Uterus (tissue), 4 donors: ENCODE measurements at places on chromosomes 13 and 19.

DNA sequence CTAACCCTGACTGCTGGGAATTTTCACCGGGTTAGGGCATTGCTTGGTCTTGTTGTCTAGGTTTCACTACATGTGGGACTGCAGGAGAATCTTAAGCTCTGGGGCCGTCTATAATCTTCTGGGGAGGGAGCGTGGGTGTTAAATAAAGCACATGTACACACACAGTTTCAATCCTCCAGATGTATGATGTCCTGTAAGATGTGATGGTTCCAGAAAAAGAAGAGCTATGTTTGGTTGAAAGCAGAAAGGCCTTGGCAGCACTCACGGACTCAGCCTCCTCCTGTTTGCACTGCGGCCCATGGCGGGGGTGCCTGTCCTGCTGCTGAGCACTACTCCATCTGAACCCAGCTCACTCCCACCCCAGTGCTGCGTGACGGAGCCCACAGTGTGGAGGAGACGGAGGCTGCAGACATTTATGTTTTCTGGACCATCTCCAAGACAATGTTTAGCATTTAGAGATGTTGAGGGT is 343.5 kb downstream of the TEX29 start:
- no peak for DNase-seq
- no peak overlapping the region for H3K4me3 ChIP-seq
- H3K27ac ChIP-seq = peak overlapping the region; percentile 31
- no peaks in the 10 kb centered on the region for H3K27me3 ChIP-seq
- H3K36me3 ChIP-seq = no peaks in the 10 kb centered on the region
- peaks cover 5% of the 10 kb centered on the region for H3K4me1 ChIP-seq

DNA sequence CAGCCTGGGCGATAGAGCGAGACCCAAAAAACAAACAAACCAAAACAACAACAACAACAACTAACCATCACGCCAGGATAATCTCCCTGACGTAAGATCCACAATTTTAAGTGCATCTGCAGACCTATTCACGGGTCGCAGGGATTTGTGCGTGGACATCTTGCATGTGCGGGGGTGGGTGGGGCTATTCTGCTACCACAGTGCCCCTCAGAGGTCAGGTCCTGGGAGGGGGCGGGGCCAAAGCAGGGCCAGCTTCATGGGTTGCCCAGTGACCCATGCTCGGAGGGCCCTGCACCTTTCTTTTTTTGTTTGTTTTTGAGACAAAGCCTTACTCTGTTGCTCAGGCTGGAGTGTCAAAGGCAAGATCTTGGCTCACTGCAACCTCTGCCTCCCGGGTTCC is 2.6 kb upstream of the CDC42EP5 start:
- DNase-seq = no peak
- no peak overlapping the region for H3K4me3 ChIP-seq
- no peaks in the 10 kb centered on the region for H3K27me3 ChIP-seq
- no peak overlapping the region for H3K27ac ChIP-seq
- H3K4me1 ChIP-seq = no peaks in the 10 kb centered on the region

DNA sequence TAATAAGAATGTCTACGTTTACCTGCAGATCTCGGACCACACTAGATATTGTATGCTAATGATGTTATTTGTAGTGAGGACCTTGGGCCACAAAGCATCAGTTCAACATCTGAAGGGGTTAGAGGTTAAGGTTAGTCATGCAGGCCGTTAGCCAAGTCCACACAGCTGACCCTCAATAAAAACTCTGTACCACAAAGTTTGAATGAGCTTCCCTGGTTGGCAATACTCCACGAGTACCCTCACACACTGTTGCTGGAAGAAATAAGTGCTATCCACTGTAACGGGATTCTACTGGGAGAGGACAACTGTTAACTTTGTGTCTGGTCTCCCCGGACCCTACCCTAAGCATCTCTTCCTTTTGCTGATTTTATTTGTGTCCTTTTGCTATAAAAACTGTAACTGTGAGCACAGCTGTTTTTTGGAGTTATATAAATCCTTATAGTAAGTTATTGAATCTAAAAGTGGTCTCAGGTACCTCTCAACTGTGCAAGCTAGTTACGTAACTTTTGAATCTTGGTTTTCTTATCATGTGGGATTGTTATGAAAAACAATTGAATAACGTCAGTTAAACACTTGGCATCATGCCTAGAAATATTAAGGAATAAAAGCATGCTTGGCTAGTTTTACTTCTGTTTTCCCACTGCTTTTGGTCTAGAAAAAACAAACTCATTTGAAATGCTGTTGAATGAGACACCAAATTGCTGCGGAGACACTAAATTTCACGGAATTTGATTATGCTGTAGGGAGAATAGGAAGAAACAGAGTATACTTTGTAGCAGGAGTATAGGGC is 181.5 kb downstream of the DNAJC3 start:
- no peaks in the 10 kb centered on the region for H3K27me3 ChIP-seq
- DNase-seq = no peak
- H3K4me1 ChIP-seq = no peaks in the 10 kb centered on the region

GRCh38 chr19:38665950-38666662 is 18.7 kb downstream of the ACTN4 start:
- peak overlapping the region; percentile 98 for H3K27ac ChIP-seq
- peaks cover 39% of the 10 kb centered on the region for H3K4me1 ChIP-seq
- H3K36me3 ChIP-seq = no peaks in the 10 kb centered on the region

DNA sequence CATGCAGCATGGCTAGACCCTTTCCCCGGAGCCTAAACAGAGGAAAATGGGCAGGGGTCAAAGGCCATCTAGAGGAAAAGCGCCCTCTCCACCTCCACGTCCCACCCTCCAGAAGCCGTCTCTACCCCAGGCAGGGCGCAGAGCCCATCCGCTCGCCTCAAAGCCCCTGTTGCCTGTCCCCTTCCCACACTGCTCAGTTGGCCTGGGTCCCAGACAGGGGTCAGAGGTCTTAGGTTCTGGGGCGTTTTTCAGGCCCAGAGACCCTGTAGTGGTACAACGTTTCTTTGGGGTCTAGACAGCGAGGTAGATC is 285 bp downstream of the TMEM143 start:
- peak overlapping the region; percentile 97 for H3K27ac ChIP-seq
- H3K27me3 ChIP-seq = no peaks in the 10 kb centered on the region
- peaks cover 5% of the 10 kb centered on the region for H3K4me1 ChIP-seq
- no peaks in the 10 kb centered on the region for H3K36me3 ChIP-seq
